NCI-H2081 treated with DMSO at 0.1 percent for 48 hours (cell line): ENCODE measurements at places on chromosomes 1 and 21.

GRCh38 chr1:109796484-109797302 lies 33.0 kb upstream of the EPS8L3 start:
- DNase-seq: no peak

GRCh38 chr21:45329261-45330074 lies 41.8 kb upstream of the POFUT2 start:
- no peak for DNase-seq

GRCh38 chr1:197465528-197466327 lies 197.7 kb downstream of the CRB1 start:
- DNase-seq: peak; percentile 87

DNA sequence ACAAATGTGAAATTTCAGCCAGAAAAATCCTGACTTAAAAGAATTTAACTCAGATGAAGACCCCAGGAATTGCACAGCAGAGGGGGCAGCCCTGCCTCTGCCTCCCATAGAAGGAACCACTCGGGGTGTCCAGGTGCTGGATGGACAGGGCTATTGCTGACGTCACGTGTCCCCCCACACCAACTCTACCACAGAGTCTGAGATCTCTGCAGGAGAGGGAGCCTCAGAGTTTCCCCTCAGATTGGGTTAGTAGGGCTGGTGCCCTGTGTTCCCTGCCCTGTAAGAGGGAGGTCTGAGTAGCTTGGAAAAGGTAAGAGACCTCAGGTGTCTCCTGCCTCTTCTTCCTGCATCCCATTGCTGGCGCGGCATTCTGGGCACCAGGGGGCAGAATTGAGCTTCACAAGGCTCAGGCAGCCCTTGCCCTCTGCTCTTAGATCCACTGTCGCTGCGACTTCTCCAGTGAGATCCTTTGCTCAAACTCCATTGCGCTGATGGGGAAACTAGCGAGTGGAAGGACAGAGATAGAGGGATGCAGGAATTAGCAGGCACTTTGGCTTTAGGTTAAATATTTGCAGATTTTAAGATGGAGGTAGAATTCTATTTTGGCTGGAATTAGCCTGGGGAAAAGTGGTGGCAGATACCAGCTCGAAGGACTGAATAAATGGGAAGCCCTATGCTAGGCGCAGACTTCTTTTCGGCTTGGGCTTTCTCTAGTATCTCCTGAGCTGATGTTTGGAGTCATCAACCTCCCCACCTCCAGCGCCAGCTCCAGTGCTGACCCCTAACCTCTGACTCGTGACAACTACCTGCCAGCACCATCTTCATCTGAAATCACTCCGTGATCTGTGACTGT lies 42.8 kb upstream of the DMBX1 start:
- peak; percentile 14 for DNase-seq

- no peak for DNase-seq
These were observed 12.9 kb downstream of the PIGM start for GRCh38 chr1:160018900-160019299.

DNA sequence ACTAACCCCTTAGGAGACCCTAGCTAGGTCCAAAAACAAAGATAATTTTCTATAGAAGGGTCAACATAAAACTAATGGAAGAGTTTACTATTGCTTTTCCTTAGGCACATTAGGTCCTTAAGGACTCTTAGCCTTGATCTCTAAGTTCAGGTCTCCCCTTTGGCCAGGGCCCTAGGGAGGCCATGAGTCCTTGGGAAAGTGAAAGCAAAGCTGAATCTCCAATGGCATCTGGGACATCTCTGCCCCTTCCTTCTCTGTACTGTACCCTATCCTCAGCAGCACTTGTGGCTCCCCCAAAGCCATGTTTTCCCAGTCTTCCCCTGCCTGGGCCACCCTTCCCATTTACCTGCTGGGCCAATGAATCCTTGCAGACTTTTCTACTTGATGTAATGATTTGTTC lies 14.3 kb downstream of the IER5 start:
- no peak for DNase-seq
